ENCODE measurements at places on chromosomes 2 and 18. TPM values are rescaled to one million over a fixed set of nuclear protein-coding genes. Genes with fewer than 3 reads are reported as not detected.

The MDH1B gene
- 1.3 TPM for total RNA-seq

The PDK1 gene
- total RNA-seq = 46.2 TPM

The YWHAQ gene
- total RNA-seq = 299 TPM

The LRRTM1 gene
- total RNA-seq = 0.32 TPM

The IL18R1 gene
- 1.3 TPM for total RNA-seq

The CDK5R2 gene
- total RNA-seq = not detected
